ENCODE measurements at places on chromosomes 2 and 18. TPM values are rescaled to one million over a fixed set of nuclear protein-coding genes. Genes with fewer than 3 reads are reported as not detected.

Gene SKA1
- 15.0 TPM for total RNA-seq

Gene TBR1
- total RNA-seq: under 0.01 TPM

Gene GRB14
- total RNA-seq: 2.1 TPM

Gene CERKL
- not detected for total RNA-seq

Gene HES6
- 2.3 TPM for total RNA-seq

Gene RAD51AP2
- not detected for total RNA-seq

Gene IL1B
- not detected for total RNA-seq

Gene C2orf81
- 0.19 TPM for total RNA-seq

Gene TMEM182
- total RNA-seq: 0.85 TPM

Gene LPIN2
- 16.2 TPM for total RNA-seq

Gene NEU2
- total RNA-seq: not detected

Gene CBLN2
- 0.09 TPM for total RNA-seq

Gene GAD1
- total RNA-seq: 0.18 TPM

Gene ANKRD29
- total RNA-seq: 0.85 TPM

Gene CYB5A
- total RNA-seq: 48.6 TPM

Gene PMAIP1
- 10.4 TPM for total RNA-seq

Gene PRKAG3
- not detected for total RNA-seq

Data from endothelial cell of coronary artery (primary cell).